Stimulated activated CD4-positive, alpha-beta T cell treated with anti-CD3 and anti-CD28 coated beads, Interleukin-15, amount 100 ng/mL, for 1 hour (primary cell): ENCODE measurements at places on chromosomes 4 and X.

- DNase-seq, result no peak
Measured at GRCh38 chr4:146255463-146255862, 41.1 kb downstream of the REELD1 start.

DNA sequence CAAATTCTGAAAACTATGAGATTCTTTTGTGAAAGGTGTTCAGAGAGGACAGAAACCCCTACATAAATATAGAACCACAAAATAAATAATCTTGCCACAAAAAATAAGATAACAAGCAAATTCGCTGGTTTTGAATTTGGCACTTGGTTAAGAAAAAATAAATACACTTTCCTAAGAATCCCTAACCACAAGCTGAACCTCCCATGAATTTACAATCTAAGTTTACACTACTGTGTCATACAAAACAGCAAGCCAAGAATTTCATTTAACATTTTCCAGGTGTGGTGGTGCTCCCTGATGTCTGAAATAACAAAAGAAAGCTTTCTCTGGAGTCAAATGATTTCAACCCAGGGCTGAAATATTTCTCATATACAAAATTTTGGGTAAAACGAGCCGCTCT, 121.0 kb downstream of the KCNIP4 start:
- no peak for DNase-seq

DNA sequence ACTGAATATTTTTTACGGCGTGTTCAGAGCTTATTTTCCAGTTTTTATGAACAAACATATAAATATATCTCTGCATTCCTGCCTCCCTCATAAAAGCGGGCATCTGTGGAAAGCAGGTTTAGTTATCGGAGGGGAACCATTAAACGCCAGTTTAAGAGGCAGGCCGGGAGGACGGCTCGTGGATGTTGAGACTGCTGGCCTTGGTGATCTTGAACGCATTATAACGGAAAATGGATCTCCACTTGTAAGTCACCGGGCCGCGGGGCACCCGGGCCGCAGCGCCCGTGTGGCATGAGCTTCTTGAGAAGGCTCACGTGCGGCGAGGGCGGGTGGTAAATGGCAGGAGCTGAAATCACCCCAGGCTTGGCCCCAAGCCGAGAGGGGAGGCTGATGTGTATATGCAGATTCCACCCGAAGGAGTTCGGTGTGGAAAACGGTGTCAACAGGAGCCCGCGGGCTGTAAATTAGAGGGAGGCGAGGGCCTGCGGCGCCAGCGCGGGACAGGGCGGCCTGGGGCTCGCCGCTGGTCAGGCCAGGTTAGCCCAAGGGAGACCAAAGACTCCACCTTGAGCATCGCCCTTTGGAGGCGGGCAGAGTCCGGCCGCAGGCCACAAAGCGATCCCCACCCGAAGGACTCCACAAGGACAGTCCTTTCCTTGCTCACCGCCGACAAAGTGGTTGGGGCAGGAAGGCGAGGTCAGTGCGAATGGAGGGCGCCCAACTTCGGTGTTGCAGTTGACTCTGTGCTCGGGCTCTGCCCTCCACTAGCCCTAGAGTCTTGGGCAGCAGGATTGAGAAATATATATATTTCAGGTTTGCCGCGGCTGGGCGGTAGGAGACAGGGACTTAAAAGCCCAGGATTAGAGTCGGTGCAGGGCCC, 1.3 kb upstream of the HAND2 start:
- DNase-seq, result no peak

DNA sequence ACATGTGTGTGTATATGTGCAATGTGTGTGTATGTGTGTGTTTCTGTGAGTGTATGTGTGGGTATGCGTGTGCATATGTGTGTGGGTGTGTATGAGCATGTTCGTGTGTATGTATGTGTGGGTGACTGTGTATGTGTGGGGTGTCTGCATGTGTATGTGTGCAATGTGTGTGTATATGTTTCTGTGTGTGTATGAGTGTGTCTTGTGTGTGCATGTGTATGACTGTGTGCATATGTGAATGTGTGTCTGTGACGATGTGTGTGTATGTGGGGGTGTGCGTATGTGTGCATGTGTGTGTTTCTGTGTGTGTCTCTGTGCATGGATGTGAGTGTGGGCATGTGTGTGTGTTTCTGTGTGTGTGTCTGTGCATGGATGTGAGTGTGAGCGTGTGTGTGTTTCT, 4.2 kb upstream of the ATP2B3 start:
- no peak for DNase-seq

DNA sequence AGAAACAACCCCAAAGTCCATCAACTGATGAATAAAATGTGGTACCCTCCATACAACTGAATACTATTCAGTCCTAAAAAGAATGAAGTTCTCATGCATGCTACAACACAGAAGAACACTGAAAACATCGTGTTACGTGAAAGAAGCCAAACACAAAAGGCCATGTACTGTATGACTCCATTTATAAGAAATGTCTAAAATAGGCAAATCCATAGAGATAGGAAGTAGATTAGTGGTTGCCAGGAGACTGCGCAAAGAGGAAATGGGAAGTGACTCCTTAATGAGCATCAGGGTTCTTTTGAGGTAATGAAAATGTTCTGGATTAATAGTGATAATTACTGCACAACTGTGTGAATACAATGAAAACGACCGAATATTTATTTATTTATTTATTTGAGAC, 23.4 kb downstream of the FBXW7 start:
- no peak for DNase-seq

GRCh38 chrX:16175329-16176061, 8.2 kb downstream of the MAGEB17 start:
- no peak for DNase-seq

GRCh38 chrX:48737940-48738339, 23.6 kb upstream of the GLOD5 start:
- no peak for DNase-seq

- no peak for DNase-seq
Measured at GRCh38 chrX:123422875-123423274, 238.8 kb downstream of the GRIA3 start.

GRCh38 chr4:71334465-71334882, 4.3 kb upstream of the SLC4A4 start:
- no peak for DNase-seq

- DNase-seq, result no peak
Measured at GRCh38 chr4:40954088-40954668, 204.4 kb downstream of the NSUN7 start.

GRCh38 chr4:168825975-168826374, 184.1 kb downstream of the CBR4 start:
- DNase-seq, result no peak

DNA sequence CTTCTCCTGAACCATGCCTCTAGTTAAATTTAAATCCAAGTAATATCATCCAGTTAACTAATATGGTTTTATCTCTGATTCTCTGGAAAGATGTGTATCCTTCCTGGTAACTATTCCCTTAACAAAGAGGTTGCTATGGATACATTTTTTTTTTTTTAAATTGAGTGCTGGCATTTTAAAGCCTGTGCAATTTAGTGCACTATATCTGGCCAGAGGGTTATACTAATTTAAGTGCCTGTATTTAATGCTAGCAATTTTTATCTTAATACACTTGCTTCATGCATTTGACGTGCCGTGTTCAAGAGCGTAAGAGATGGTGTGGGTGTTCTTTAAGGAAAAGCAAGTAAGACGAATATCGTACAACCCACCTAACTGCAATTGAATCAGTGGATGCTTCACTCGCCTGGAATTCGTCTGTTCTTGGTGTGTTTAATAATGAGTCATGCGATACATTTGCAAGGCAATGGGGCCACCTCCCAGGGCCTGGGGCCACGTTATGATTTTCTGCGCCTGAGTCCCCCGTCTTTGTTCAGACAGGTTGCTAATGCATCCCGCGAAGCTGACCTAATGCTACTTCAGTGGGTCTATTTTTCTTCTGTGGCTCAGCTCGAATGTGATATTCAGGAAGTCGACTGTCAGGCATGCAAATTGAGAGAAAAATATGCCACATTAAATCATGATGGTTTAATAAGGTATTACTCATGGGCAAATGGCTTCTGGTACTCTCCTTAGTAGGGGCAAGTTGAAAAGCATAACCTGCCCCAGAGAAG, 14.2 kb upstream of the MID1 start:
- no peak for DNase-seq

DNA sequence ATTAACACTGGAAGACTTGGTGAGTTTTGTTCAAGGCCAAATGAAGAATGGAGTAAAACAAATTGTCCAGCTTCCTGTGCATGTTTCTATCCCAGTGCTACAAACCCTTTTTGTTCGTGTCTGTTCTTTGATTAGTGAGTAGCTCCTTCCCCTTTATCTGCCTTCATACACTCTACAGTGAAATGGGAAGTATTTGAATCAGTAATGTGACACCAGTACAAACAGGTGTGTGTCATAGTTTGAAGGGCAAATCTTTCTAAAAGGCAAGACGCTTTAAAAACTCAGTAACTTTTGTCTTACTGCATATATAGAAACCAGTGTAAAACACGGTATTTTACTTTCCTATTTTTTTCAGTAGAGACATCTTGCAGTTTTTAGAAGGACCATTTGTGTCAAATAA, 5.9 kb downstream of the ARHGEF38 start:
- no peak for DNase-seq

- no peak for DNase-seq
Measured at GRCh38 chrX:21741869-21742701, 15.8 kb downstream of the SMPX start.

- DNase-seq, result no peak
Measured at GRCh38 chrX:9988762-9989161, 21.6 kb downstream of the CLDN34 start.

GRCh38 chr4:19327364-19327763, 924.3 kb upstream of the SLIT2 start:
- no peak for DNase-seq

DNA sequence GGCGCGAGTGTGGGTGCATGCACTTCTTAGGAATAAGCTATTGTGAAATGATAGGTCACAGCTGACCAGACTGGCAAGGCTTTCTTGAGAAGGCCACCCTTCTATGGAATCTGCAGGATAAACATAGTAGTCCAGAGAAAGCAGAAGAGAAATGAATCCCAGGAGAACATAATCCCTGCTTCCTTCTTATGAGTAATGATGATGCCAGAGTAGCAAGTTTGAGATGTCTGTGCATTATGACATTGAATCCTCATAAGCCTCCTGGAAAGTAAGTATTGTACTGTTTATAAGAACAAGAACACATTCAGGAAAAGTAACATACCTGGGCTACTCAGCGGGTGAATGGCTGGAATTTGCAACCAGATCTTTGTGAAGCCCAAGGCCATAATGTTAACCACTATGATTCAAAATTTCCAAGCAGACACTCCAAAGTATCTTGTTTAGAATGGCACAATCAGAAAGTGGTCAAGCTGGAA, 272.1 kb upstream of the HS3ST1 start:
- no peak for DNase-seq

- no peak for DNase-seq
Measured at GRCh38 chr4:85555206-85555605, 80.3 kb downstream of the ARHGAP24 start.

DNA sequence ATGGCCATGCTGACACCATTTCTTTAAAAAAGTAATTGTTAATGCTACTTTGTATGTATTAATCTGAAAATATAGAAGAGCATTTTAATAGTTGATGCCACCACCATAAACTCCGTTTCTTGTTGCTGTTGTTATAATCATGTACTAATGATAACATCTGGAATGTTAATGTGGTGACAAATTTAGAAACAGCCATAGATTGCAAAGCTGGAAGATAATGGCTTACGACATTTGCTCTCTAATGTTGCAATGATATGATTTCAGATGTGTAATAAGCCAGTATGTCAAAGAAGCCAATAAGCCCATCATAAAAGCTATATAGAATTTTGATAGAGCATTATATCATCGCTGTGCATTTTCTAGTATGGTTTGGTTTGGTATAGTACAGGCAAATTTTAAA, 579.4 kb upstream of the ZFP42 start:
- no peak for DNase-seq

DNA sequence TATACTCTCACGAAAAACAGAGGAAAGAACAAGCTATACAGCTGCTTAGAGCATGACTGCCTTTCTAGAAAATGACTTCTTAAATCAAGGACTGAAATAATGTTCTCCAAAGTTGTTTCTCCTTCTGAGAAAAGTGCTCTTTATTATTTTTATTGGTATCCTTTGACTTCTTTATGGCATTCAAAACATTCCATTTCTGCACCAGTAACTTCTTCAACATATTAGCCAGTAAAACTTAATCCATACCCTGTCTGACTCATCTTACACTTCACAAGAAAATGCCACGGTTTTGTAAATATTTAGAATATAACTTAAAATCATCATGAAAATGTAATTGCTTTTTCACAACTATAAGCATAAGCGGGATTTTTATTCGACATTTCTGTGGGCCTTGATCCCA, 180.4 kb downstream of the NR3C2 start:
- DNase-seq, result no peak

- no peak for DNase-seq
Measured at GRCh38 chr4:57924951-57925350, 814.8 kb upstream of the IGFBP7 start.

DNA sequence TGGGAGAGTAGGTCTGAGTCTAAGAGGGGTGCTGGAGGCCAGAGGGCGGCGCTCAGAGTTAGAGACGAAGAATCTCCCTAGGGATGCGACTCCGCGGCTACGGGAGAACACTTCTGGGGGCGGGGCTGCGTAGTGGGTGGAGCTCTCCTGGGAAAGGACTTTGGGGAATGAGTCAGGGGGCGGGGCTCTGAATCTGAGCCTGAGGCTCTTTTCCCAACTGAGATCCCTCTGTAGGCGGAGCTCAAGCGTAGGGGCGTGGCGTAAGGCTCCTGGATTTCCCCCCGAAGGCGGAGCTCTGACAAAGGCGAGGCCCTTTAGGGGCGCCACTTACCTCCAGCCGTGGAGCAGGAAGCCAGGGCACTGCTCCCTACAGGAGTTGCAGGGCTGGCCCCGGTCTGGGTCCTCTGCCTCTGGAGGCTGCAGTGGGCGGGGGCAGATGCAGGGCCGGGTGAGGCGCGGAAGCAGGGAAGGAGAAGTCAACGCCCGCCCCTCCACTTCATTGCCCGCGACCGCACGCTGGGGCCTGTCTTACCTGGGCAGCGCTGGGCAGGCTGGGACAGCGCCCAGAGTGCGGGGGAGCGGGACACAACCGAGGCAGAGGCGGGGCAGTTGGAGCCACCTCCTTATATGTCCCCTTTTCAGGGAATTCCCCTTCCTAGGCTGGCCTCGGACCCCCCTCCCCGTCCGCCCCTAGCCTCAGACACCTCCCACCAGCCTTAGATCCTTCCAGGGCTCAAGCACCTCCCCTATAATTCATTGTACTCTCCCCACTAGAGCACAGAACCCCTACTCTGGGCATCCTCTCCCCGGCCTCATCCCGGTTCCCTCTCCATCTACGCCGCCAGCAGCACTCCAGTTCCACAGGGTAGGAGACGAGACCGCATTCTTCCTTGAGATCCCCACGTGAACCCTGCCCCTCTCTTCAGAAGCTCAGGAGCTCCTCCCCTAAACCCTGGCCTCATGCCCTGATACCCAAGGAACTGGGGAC, 1.6 kb downstream of the PRICKLE3 start:
- DNase-seq, result no peak

DNA sequence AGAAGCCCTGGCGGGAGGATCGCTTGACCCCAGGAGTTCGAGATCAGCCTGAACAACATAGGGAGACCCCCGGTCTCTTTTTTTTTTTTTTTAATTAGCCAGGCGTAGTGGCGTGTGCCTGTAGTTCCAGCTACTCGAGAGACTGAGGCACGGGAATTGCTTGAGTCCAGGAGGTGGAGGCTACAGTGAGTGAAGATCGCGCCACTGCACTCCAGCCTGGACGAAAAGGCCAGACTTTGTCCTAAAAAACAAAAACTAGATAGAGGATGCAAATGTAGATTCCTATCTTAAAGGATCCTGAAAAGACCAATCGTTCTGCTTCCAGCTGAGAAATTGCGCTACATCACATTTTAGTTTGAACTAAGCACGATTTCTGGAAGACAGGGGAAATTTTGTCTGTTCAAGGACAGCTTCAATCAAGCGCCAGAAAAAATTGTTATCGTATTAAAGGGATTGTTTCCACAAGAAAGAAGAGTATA, 627 bp upstream of the HSD17B11 start:
- no peak for DNase-seq
